ENCODE measurements at places on chromosomes 13 and 19.

DNA sequence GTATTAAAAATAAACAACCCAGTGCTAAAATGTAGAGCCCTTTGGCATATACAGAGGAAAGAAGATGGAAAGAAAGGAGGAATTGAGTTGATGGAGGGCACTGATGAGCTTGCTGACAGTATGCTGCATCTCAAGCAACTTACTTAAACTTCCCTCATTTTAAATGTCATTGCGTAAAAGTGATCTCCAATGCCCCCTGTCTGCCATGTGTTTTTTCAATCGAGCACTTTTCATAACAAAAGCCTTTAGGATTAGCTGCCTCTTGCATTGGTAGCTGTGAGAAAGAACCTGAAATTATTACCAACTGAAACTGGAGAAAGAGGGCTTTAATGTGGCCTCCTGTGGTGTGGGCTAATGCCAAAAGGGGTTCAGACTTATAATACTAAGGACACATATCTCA lies 541.6 kb downstream of the SUCLA2 start:
- DNase-seq = no peak

- no peak for DNase-seq
Measured at GRCh38 chr13:45876781-45877180, 25.2 kb upstream of the SIAH3 start.

GRCh38 chr13:53069800-53070199 lies 41.2 kb downstream of the OLFM4 start:
- no peak for DNase-seq

GRCh38 chr19:34269489-34269888 lies 15.1 kb downstream of the GARRE1 start:
- no peak for DNase-seq

- DNase-seq = no peak
Measured at GRCh38 chr13:27104606-27105005, 67.0 kb downstream of the USP12 start.

DNA sequence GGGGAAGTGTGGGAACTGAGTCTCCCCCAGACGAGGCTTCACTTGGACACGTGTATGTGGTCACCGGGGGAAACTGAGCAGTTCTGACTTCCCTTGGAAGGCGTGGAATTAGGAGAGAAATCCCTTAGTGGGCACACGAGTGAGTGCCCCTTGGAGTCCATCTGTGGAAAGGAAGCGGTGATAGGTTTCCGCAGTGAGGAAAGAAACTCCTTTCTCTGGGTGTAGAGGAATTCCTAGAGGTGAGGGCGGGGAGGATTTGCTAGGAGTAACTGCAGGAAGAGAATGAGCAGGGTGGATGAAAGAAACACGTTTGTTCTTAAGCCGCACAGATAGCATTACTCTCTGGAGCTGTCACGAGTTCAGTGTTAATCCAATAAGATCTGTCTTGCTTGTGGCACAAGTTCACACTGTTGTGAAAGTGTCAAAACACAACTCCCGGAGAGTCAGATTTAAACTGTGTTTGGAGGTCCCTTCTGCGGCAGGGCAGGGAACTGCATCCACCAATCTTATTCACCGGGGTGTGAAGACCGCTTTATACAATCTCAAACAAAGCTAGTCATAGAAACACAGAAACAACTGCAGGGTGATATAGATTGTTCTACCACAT lies 1.2 kb downstream of the KL start:
- DNase-seq = peak; percentile 47

GRCh38 chr13:86765462-86765861 lies 905.7 kb upstream of the SLITRK5 start:
- no peak for DNase-seq

DNA sequence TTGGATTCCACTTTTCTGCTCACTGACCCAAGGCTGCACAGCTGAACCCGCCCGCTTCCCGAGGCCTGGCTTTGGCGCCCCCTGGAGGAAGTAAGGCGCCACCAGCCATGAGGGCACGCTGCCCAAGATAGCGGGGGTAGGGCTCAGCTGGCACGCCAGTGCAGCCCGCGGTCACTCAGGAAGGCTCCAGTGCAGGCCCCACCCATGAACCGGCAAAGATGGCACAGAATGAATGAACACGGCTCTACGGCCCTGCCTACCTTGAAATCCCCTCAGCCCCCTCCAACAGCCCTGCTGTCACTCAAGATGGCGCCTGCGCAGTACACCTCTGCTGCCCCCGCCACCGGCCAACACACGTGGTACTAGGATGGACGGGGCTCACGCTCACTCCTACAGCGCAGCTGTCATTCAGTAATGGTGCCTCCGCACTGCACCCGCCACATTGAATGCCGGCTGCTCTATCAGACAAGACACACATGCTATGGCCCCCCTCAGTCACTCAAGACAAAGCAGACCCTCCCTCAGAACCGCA lies 3.0 kb downstream of the PEG3 start:
- peak; percentile 65 for DNase-seq

DNA sequence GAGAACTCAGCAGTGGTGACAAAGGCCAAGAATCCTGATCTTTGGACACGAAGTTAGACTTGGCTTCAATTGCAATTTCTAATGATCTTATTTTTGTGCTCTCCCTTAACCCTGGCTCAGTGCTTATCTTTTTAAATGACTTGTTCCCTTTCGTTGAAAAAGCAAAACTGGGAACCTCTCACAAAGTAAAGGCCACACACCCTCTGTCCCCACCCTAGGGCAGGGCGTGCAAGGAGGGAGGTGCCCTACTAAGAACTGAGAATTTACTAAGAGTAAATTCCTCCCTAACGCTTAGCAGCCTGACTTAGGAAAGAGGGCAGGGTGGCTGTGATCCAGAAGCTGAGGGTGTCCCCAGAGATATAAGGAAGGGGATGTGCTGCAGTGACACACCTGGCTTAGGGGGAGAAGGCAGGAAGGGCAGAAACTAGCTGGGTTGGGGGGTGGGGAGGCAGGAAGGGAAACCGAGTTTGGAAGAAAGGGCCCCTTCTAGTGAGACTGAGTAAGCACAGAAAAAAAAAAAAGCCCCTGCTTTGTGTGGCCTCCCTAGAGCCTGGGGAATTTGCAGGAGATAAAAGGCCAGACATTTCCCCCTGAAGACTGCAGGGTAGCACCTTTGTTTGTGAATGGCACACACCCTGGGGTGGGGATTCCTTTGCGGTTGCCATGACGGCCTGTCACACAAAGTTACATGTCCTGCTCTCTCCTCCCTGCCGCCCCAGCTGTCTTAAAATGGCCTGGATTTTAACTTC lies 435.1 kb downstream of the EFNB2 start:
- no peak for DNase-seq

DNA sequence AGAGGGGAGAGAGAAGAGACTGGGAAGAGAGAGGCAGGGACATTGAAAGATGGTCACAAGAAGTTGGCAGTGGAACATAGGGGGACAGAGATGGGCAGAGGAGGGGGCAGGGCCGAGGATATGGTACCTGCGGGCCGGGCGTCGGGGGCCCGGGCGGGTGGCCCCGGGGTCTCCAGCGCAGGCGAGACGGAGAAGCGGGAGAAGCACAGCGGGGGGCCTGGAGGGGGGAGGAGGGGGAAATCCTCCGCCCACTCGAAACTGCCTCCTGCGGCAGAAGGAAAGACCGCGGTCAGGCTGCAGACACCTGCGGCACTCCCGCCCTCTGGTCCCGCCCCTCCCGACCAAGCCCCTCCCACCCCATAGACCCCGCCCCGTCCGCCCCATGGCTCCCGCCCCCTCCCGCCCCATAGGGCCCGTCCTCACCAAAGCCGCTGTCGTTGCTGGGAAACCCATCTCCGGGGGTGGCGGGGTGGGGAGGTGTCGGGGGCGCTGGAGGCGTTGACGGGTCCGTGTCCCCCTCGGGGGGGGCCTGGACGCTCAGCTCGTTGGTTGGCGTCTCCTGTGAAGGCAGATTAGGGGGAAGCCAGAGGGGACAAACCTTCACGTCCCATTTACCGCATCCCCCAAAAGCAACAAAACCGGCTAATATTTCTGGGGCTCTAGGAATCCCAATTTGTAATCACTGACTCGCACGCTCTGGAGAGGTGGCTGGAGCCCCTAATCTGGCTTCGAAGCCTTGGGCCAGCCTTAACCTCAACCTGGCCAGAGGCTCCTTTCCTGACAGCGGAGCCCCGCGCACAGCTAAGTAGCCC lies 20.4 kb downstream of the LMTK3 start:
- no peak for DNase-seq

DNA sequence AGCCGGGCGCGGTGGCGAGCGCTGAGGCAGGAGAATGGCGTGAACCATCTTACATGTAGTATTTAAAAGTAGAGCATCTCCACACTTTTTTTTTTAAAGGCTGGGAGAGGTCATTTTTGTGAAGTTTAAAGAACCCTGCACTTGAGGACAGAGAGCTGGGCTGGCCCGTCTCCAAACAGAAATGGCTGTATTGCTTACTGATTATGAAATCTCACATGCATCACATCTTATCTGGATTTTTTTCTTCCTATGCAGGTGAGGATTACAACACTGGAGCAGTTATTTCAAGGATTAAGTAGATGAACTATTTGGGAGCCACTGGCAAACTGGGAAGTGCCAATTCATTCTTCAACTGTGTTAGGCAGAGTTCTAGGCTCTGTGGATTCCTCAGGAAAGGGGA lies 59.5 kb downstream of the TEX26 start:
- DNase-seq = no peak

DNA sequence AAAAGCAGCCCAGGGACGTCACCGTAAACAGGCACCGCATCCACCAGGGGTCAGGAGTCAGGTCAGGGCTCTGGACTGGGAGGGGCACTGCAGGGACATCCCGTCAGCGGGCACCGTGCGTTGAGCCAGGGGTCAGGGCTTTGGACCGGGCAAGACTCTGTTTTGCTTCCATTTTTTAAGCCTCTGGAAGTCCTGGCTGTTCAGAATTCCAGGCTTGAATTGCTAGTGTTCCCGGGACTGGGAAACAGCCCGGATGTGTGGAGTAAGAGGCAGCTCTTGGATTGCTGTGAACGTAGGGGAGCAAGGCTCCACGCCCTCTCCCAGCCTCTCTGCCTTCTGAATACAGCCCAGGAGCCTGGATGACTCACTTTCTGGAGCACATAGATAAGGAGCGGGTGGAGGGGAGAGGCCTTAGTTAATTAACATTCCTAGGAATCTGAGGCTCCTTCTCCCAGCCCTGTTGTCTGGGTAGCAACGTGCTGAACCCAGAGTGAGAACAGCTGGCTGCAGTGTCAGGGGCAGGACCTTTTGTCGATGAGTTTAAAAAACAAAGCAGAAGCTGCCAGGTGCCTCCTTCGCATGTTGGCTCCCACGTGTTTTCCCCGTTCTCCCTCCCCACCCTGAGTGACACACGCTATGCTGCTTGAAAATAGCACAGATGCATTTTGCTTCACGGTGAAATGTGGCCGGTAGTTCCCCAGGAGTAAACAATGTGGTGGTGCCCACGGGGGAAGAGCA lies 21.9 kb downstream of the ATP11A start:
- DNase-seq = peak; percentile 68

DNA sequence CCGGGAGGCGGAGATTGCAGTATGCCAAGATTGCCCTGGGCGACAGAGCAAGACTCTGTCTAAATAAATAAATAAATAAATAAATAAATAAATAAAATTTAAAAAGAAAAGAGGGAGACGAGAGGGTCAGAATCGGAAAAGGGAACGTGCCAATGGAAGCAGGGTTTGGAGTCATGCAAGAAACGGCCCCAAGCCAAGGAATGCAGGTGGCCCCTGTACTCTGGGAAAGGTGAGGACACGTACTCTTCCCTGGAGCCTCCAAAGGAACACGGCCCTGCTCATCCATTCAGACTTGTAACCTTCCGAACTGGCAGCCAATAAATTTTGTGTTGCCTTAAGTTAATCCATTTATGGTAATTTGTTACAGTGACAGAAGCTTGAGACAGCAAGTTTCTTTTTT lies 19.9 kb upstream of the PNMA8C start:
- DNase-seq = no peak

DNA sequence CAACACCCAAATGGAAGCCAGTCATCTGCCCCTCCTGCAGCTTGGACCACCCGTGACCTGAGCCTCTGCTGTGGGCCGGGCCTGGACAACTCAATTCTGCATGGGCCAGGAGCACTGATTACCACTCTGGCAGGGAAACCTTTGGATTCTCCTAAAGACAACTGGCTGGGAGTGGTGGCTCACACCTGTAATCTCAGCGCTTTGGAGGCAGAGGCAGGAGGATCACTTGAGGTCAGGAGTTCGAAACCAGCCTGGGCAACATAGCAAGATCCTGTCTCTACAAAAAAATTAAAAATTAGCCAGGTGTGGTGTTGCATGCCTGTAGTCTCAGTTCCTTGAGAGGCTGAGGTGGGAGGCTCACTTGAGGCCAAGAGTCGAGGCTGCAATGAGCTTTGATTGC lies 6.5 kb downstream of the EPS15L1 start:
- no peak for DNase-seq

- DNase-seq = no peak
Measured at GRCh38 chr19:18611327-18612050, 1.2 kb upstream of the TMEM59L start.

DNA sequence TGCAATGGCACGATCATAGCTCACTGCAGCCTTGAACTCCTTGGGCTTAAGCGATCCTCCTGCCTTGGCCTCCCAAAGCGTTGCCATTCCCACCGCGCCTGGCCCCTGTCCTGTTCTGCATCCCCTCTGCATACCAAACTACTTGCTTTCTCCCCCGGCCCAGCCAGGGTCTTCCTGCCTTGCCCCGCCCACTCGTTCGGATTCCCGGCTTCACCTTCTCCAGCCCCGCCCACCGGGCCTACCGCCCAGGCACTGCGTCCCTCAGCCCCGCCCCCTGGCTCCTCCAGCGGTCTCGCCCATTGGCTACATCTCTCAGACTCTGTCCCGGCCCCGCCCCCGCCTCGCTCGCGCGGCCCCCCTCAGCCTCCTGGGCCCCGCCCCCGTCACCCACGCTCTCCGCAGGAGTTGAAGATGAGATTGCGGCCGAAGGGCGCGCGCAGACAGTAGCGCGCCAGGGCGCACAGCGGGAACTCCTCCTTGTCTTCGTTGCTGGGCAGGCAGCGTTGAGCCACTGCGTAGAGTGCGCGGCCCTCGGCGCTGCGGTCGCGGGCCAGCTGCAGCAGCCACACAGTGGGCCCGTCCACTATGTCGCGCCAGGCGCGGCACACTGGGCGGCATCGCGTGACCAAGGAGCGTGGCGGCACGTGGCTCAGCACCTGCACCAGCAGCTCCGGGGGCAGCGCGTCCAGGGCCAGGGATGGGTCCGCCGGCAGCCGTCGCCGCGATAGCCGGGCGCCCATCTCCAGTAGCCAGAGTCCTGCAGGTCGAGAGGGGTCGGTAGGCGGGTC lies 19.0 kb downstream of the MRPS12 start:
- DNase-seq = peak; percentile 58

DNA sequence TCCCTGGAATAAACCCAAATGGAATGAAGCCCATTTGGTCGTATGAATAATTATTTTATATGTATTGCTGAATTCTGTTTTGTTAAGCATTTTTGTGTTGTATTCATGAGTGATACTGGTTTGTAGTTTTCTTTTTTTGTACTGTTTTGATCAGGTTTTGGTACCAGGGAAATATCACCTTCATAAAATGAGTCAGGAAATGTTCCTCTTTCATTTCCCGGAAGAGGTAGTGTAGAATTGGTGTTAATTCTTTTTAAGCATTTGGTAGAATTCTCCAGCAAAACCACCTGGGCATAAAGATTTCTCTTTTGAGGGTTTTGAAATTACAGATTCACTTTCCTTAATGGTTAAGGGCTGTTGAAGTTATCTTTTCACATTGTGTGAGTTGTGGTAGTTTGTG lies 13.3 kb downstream of the SPATA13 start:
- DNase-seq = no peak
